ENCODE measurements at places on chromosomes 1 and 21.

DNA sequence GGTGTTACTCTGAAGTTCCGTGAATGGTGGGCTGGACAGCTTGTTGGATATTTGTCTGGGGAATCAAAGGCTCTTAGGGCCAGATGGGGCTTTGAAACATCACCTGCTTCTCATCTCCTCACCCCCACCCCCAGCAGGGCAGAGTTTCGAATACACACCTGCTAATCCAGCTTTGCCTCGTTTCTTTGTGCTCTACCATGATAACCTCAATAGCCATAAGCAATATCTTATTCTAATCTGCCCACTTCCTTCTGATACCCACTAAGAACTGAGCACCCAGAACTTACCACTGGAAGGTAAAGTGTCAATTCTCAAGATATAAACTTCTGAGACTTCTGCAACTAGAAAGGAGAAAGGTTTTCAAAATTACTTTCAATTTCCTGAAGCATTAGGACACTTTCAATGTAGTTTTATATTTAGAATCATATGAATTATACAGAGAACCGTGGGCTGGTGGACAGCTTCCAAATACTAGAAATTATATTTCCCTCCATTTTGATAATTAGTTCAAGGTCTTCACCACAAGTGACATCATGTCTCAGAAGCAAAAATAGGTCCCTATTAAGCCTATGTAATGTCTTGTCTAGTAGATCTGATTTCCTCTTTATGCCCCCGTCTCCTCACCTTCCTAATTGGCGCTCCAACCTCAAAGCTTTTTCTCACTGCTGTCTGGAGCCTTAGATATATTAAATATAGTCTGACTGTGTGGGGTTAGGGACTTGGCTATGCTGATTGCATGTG lies 64.4 kb upstream of the NEK2 start:
- DNase-seq: no peak

DNA sequence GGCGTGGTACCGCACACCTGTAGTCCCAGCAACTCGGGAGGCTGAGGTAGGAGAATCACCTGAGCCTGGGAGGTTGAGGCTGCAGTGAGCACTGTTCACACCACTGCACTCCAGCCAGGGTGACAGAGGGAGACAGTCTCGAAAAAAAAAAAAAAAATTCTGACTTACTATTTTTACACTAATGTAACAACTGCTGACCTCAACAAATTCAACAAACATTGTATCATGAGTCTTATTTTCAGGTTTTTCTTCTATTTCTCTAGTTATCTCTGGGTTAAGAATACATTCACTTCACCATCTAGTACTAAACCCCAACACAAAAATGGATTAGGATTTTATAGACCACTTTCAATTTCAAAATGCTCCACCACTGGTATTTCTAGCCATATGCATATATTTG lies 72.9 kb downstream of the UBR4 start:
- DNase-seq: no peak

GRCh38 chr21:16992448-16992847 lies 520.4 kb upstream of the CXADR start:
- DNase-seq: no peak

DNA sequence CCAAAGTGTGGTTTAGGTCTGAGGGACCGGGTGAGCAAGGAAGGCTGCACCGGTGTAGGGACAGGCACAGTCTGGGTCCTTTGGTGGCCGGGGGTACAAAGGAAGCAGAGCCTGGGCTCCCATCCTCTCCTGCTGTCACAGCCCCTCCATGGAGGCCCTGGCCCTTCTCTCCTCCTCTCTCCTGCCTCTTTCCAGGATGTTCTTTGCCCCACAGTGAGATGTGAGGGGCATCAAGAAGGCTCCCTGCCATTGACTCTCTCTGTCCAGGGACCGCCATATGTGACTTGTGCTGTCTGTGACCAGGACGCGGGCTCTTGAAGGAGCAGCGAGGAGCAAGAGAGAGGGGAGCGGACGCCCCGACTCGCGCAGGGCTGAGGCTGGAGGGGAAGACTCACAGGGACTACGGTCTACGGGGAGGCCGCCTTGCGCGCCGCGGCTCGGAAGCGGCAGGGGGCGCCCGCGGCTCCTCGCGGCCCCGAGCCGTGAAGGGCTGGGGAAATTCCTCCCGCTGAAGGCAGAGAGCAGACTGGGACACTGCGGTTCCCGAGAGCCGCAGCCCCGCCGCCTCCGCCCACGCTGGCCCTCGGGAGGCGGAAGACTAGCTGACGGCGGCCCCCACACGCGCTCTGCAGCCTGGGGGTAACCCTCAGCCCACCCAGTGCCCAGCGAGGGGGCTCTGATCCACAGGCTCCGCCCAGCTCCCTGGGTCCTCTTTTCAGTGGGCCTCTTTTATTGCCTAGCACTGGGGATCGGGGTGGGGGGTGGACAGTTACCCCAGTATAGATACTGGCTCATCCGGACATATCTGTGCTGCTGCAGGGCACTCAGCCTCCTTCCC lies 40.8 kb downstream of the MAB21L3 start:
- peak; percentile 84 for DNase-seq

DNA sequence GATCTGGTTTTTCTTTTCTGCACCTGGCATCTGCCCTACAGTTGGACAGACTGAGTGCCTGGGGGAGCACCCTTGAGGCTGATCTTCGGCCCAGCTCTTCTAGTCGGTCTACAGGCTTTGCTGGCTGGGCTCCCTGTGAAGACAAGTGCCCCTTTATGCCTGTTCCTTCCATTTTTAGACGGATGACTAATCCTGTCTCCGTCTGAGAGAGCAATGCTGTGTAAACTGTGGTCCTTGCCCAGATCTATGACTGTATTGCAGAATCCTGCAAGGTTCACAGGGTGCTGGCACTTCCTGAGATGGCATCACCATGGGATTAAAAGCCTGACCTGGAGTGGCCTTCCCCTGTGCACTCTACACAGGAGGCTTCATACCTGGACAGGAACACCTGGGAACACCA lies 47.6 kb upstream of the SAMD13 start:
- DNase-seq: no peak

- no peak for DNase-seq
These were observed 74.2 kb upstream of the NGF start for GRCh38 chr1:115412286-115412685.

- DNase-seq: no peak
These were observed 314.1 kb downstream of the PLPP3 start for GRCh38 chr1:56265216-56265615.

DNA sequence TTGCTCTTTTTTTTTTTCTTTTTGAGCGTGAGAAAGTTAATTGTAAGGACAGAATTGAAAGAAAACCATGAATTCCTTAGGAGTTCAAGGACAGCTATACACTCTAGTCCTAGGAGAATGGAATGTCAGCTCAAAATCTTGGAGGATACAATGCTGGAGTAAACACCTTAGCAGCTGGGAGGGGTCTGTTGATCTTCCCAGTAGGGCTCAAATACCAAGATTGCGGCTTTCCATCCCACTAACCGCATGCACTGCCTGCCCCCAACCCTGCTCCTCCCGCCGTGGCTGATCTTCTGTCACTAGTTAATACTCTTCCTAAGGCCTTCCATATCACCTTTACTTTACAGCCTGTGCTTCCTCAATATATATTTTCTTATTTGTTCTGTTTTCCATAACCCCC lies 2.6 kb upstream of the PDC start:
- DNase-seq: no peak

- no peak for DNase-seq
These were observed 5.9 kb upstream of the A3GALT2 start for GRCh38 chr1:33326785-33327184.

GRCh38 chr1:234535763-234536515 lies 57.0 kb upstream of the TARBP1 start:
- no peak for DNase-seq

GRCh38 chr1:226568077-226568831 lies 19.7 kb downstream of the STUM start:
- no peak for DNase-seq

DNA sequence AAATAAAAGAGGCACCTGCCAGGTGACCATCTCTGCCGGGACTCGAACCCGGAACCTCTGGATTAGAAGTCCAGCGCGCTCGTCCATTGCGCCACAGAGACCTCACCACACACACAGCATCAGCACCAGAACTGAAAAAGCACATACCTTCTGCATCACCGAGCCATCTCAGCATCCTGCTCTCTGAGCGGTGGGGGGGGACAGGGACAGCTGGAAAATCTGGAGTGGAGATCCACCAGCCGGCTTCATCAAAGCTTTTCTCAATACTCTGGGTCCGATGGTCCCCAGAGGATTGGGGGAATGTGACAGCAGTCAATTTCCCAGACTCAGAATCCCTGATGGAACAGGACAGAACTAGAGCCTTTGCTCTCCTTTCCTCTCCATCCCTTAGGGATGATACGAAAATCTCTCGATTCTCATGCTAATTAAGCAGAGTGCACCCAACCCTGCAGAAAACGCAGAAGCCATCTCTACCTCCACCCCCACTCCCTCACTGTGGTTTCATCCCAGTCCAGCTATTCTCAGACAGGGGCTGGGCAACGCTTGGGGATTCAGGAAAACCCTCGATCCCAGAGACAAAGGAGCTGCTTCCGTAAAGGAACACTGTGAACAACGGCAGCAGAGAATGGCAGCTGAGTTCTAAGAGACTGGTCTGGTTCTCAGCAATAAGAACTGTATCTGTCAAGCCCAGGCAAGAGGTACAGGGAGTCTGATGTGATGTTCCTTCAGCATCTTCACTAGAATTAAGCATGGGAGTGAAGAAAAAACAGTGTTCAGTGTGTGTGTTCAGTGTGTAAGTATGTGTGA lies 29.6 kb upstream of the CADM3 start:
- no peak for DNase-seq

DNA sequence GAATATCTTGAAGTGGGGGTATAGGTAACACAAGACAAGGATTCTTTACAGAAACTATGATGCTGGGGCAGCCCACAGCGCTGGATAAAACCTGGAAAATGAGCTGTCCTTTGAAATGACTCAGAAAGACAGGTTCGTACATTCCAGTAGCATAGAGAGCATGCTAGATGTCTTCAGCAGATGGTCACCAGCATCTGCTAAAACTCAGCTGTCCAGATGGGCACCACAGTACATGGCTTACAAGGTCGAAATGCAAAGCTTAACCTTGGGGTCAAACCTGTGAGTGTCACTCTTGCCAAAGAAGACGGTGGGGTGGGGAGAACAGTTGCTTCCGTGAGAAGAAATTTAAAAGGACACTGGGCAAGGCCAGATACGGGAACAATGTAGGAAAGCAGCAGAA lies 41.3 kb upstream of the TRIM45 start:
- DNase-seq: no peak

GRCh38 chr1:10969267-10969970 lies 43.0 kb upstream of the TARDBP start:
- DNase-seq: no peak

DNA sequence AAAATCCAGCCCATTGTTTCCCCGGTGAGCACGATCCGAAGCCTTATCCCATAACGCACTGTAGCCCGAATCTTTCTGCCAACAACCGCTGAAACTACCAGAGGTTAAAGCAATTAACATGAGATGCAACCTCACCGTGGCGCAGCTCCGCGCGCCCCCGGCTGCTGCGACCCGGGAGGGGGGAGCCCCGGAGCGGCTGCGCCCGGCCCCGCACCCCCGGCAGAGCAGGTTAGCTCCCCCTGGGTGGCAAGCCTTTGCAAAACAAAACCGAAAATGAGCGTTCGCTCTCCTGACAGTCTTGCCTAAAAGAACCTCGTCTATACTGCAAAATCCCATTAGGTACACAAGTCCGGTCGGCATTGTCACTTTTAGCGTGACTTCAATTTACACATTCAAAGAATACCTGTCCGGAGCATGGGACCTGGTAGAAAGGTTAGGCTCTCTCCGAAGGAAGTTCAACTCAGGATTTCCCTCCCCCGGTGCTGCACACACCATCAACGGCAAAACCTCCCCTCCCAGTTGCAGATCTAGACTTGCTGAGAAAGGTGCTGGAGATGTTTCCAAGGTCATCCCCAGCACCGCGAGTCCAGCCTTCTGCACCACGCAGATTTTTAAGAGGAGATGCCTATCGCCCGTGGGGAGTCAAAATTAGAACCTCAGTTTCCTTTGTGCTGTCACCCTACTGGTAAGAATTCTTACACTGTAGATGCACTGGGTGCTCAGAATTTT lies 107.5 kb downstream of the ZNF281 start:
- peak; percentile 75 for DNase-seq

GRCh38 chr1:220925707-220926106 lies 46.5 kb downstream of the HLX start:
- DNase-seq: no peak

GRCh38 chr1:210951279-210951678 lies 182.7 kb downstream of the KCNH1 start:
- DNase-seq: no peak

GRCh38 chr1:234926559-234927311 lies 201.9 kb downstream of the TOMM20 start:
- peak; percentile 31 for DNase-seq

- DNase-seq: no peak
These were observed 6.8 kb downstream of the C1orf74 start for GRCh38 chr1:209777587-209777986.

DNA sequence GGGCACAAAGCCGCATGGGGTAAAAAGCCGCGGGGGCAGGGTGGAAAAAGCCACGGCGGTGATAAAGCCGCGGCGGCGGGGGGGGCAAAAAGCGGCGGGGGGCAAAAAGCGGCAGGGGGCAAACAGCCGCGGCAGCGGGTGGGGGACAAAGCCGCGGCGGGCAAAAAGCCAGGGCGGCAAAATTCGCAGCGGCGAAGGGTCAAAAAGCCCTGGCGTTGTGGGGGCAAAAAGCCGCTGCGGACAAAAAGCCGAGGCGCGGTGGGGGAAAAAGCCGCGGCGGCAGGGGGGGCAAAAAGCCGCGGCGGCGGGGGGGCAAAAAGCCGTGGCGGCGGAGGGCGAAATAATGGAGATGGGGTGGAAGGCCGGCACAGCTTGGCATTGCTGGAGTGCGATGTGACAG lies 3902.9 kb downstream of the SRGAP2C start:
- peak; percentile 6 for DNase-seq

- no peak for DNase-seq
These were observed 30.8 kb downstream of the RPL5 start for GRCh38 chr1:92862605-92863004.

DNA sequence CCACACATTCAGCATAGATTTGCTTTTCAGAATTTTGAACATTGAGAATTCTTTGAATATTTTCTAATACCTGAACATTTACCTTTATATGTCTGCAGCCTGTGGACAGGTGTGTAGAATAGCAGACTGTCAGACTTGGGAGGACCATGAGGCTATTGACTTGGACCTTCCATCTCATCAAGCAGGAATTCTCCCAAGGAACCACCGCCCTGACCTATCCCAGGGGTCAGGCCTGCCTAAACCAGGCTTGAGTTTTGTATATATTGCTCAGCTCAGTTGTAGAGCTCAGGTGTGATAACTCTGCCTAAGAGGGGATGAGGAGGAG lies 53.2 kb downstream of the RUNX1 start:
- no peak for DNase-seq

DNA sequence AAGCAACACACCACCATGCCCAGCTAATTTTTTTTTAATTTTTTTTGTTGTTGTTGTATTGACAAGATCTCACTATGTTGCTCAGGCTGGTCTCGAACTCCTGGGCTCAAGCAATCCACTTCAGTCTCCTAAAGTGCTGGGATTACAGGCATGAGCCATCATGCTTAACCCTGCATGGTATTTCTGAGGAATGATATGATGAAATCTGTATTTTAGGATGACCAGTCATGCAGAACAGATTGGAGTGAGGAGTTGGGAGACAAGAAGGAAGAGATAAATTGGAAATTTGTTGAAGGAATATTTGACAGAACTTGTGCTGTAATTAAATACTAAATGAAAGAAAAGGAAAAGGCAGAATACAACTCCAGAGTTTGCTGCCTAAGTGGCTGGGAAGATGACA lies 4.7 kb upstream of the NDUFS5 start:
- DNase-seq: no peak
